CD4-positive, alpha-beta T cell treated with Interleukin-12 subunit alpha and Interleukin-12 subunit beta, for 1 hour (primary cell): ENCODE measurements at places on chromosomes 4 and X.
A peak's percentile ranks its signal among the peaks of the same experiment; 100 is the strongest.

DNA sequence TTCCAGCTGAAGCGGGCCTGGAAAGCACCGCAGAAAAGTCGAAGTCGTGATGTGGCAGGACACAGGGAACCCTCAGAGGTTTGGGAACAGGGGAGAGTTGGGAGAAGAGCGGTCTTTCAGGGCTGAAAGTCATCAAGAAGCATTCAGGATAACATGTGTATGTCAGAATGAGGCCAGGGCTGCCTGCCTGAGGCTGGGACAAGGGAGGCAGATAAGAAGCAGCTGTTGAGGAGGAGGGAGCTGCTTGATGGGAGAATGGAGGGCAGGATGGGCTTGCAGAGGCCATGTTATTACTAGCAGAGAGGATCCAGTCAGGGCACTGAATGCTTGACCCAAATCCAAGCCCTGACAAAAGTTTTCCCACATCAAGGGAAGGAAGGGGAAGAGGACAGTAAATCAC is 132.0 kb downstream of the ATG4A start:
- no peak for DNase-seq

GRCh38 chr4:155742310-155743015 is 16.4 kb upstream of the GUCY1B1 start:
- no peak for DNase-seq

DNA sequence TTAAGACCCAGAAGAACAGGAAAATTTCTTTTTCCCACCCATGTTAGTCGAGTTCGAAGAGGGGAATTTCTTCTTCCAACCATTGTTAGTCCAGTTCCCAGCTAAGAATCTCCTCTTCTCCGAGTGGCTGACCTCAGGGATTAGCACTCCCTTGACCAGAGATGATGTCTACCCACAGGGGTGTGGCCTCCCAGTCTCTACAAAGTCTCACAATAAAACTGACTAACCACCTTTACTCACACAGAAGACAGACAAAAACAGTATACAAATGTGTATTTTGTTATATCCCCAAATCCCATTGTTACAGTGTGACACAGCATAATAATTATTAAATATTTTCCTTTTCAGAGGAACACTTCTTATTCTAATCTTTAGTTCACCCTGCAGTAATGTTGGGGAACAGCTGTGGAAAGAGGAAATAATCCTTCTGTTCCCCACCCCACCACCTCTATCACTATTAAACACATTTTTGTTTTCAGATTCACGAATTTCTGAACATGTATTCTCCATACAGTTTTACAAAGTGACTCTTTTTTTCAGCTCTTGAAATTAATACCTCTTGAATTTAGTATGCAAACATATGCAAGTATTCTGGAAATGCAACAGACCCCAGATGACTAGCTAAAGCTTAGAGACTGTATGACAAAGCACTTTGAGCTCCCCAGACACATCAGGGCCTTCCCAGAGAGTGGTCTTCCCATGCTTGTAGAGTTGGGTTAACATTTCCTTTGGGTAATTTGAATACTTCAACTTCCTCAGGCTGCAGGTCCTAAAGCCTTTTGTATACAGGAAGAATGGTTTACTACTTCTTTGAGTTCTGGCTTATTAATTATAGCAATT is 62.5 kb upstream of the NFKB1 start:
- no peak for DNase-seq

DNA sequence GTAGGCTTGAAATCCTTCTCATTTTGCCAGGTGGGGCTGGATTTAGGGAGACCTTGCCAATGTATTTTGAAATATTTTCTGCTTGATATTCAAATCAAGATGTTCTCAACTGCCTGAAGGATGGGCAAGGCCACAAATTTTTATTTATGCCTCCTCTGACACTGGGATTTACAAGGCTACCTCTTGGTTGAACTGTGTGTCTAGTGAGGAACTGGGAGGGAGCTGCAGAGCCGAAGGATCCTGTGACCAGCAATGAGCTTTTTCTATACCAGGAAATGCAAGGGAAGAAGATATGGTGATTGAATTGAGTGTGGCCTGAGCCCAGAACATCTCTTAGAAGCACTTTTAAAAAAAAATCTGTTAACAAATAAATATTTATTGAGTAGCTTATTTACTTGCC is 14.9 kb downstream of the VSIG1 start:
- DNase-seq = no peak

DNA sequence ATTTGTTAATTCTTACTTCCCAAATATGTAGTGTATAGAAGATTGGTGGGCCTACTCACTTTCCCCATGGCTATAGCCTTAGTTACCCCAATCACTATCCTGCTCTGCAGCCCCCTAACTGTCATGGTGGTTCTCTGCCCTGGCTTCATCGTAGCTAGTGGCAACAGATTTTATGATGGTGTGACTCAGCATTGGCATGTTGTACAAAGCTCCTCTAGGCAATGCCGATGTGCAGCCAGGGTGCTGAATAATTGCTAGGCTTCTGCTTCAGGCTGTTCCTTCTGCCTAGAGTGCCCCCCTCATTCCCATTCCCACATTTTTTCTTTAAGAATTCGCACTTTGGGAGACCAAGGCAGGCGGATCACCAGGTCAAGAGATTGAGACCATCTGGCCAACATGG is 35.2 kb downstream of the AFF2 start:
- no peak for DNase-seq

GRCh38 chr4:109959195-109959594 is 46.5 kb downstream of the EGF start:
- no peak for DNase-seq

DNA sequence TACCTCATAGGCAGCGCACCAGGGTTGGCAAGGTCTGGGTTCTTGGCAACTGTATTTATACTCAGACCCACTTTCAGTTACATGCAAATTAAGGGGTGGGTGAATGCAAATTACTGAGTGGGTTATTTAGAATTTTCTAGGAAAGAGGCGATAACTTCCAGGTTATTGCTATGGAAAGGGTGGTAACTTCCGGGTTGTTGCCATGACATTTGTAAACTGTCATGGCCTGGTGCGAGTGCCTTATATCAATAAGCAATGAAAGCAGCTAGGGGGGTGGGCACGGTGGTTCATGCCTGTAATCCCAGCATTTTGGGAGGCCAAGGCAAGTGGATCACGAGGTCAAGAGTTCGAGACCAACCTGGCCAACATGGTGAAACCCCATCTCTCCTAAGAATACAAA is 57.5 kb upstream of the SLC7A3 start:
- no peak for DNase-seq

DNA sequence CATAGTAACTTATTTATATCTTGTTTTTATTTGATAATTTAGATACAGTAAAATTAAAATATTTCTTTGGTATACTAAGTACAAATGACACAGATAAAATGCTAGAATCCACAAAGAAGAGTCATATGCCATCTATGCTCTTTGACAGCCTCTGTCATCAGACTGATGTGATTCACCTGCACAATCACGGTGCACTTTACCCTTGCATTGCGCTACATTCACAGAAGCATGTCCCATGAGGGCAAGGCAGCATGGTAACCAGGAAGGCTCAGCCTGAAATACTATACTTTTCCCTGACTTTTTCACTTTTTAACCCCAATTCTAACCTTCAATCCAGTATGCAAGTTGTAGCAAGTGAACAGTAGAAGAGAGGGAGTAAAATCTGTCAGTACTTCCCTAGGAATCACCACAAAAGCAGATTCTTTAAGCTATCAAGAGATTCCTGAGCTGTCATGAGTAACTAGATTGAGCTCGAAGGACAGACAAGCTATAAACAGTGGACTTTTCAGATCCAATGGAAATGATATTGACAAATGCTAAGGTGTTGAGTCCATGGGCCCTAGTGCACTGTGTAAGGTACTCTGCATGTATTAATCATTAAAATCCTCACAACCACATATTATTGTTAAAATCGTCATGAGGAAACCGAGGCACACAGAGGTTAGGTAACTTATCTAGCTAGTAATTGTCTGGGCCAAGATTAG is 14.2 kb downstream of the SEC24D start:
- DNase-seq = no peak

DNA sequence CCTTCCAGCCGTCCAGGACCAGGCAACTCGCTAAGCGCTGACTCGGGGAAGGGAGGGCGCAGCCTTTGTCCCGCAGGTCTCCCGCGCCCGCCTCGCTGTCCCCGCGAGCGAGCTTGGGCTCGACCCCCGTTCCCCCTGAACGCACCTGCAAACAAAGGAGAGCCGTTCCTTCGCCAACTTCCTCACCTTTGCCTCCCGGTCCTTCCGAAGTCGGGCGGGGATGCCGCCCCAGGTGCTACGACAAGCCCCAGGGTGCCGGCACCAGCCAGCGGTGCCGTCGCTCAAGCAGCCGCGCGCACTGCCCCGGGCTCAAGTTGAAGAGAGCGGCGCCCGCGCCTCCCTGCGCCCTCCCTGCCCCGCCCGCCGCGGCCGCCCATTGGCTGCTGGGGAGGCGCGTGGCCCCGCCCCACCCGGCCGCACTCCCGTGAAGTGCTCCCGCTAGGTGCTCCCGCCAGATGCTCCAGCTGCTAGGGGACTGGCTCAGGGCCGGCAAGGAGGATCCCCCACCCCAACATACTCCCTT is 107.1 kb downstream of the NSUN7 start:
- peak; percentile 28 for DNase-seq

DNA sequence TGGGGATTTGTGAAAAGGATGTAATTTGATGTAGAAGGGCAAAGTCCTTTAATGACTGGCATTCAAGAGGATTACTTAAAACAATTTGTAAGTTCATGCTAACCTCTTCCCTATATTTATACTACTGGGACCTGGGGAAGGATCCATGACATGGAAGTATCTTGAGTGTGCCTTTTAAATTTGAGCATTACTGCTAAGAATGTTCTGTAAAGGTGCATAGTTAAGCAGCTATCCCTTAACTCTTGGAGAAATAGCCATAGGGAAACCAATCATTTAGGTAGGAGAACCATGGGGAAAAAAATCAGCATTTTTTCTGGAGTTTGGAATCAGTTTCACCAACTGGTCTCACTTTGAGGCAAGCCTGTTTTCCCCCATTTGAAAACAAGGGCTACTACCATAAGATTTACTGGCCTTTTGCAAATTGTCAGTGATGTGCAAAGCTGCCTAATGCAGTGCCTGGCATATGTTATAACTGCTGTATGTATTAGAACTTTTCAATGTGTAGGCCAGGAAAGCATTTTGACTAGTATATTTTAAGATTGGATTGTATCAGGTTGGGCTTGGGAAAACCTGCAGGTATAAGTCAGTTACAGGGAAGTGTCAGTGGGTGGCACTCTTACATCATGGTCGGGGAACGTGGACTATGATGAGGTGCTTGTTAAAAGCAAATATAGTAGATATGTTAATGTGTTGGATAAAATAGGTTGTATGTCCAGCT is 72.1 kb downstream of the PRSS12 start:
- peak; percentile 63 for DNase-seq

DNA sequence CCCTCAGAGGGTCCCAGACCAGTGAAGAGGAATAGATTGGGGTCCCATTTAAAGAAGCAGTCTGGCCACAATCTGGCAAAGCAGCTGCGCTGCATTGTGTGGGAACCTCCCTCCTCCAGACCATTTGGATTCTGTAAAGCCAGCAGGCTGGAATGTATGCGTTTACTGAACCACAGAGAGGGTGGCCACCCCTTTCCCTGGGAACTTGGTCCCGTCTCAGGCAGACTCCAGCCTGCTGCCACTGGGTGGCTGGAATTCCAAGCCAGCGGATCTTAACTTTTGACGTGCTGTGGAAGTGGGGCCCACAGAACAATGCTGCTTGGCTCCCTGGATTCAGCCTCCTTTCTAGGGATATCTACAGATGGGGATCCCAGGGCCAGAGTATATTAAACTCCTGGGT is 307.2 kb downstream of the DACH2 start:
- no peak for DNase-seq

DNA sequence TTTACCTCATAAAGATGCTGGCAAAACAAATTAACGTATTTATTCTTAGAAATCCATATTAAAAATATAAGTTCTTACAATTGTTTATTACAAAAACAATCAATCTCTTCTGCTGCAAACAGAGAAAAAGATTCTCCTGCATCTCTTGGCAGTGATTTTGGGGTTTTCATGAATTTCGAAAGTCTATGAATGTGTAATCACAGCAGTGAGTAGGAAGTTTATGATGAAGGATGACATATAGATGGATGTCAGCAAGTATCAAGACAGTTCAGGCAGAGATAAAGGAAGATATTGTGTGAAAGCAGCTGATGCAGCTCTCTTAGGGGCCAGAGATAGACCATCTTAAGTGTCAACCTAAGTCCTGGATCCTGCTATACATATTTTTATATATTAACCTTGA is 196.9 kb upstream of the BANK1 start:
- DNase-seq = no peak

DNA sequence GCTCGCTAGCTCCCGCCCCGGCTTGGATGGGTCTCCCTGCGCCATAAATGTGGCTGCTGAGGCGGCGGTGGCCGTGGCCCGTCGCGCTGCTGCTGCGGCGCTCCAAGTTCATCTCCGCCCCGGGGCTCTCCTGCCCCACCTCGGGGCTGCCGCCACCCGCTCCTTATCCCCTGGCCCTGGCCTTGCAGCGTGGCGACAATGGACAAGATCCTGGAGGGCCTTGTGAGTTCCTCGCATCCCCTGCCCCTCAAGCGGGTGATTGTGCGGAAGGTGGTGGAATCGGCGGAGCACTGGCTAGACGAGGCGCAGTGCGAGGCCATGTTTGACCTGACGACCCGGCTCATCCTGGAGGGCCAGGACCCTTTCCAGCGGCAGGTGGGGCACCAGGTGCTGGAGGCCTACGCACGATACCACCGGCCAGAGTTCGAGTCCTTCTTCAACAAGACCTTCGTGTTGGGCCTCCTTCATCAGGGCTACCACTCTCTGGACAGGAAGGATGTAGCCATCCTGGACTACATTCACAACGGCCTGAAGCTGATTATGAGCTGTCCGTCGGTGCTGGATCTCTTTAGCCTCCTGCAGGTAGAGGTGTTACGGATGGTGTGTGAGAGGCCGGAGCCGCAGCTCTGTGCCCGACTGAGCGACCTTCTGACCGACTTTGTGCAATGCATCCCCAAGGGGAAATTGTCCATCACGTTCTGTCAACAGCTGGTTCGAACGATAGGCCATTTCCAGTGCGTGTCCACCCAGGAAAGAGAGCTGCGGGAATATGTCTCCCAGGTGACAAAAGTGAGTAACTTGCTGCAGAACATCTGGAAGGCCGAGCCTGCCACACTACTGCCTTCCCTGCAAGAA is 763 bp downstream of the USP38 start:
- DNase-seq = peak; percentile 25

DNA sequence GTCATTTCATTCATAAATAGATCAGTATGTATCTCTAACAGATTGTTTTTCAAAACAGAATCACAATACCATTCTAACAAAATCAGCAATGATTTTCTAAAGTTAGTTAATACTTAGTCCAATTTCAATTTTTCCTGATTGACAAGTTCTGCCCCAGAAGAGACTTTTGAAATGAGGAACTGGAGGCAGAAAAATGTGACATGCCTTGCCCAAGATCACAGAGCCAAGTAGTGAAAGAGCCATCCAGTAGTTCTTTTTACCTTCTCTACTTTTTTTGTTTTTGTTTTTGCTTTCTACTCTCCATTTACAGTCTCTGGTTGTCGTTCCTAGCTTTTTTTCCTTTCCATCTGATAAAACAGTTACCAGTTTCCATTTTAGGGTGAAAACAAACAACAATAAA is 129.3 kb upstream of the TMEM164 start:
- DNase-seq = no peak

- DNase-seq = no peak
These were observed 58.3 kb downstream of the MID1IP1 start for GRCh38 chrX:38859602-38860001.
